Putamen (tissue), 1 donor: ENCODE measurements at places on chromosomes 3 and 15.

DNA sequence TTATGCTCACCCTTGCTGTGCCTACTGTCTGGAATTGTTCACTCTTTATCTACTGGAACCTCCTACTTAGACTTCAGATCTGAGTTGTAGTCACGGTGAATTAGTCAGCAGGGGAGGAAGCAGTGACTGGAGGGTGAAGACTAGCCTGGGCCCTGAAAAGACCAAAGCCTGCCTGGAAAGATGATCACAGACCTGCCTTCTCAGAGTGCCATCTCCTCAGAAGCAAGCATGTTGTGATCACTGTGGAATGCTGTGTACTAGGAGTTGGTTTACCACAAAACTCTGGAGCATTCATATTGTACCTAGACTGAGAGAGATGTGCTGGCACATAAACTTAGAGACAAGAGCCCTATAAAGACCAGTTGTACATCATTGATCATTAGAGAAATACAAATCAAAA lies 100.7 kb upstream of the SCN10A start:
- DNase-seq: no peak

DNA sequence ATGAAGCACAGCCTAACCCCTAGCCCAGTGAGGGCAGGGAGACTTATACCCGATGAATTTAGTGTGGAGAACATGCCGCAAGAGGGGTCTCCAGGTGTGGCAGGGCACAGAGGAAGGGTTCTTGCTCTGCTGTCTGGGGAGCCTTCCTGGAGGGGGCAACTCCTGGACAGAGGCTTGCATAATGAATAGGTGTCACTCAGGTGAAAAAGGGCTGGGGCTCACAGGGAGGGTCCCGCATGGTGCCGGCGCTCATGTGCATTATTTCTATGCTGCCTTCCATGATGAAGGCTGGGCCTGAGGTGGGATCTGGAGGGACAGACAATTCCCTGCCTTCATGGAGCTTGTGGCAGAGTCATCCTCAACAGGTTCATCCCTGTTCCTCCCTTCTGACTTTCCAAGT lies 51.5 kb downstream of the ITGA11 start:
- no peak for DNase-seq

- no peak for DNase-seq
These were observed 434.8 kb upstream of the DPH6 start for GRCh38 chr15:35980719-35981118.

GRCh38 chr3:25834346-25834745 lies 44.5 kb downstream of the OXSM start:
- DNase-seq: no peak

- DNase-seq: no peak
These were observed 99.8 kb upstream of the PRR20G start for GRCh38 chr3:127387556-127388153.

GRCh38 chr3:194384569-194385001 lies 14.5 kb downstream of the GP5 start:
- no peak for DNase-seq
